Memory B cell (primary cell): ENCODE measurements at places on chromosomes 7 and 10.

GRCh38 chr7:143325240-143325639, 9.3 kb downstream of the CLCN1 start:
- no peak for DNase-seq

DNA sequence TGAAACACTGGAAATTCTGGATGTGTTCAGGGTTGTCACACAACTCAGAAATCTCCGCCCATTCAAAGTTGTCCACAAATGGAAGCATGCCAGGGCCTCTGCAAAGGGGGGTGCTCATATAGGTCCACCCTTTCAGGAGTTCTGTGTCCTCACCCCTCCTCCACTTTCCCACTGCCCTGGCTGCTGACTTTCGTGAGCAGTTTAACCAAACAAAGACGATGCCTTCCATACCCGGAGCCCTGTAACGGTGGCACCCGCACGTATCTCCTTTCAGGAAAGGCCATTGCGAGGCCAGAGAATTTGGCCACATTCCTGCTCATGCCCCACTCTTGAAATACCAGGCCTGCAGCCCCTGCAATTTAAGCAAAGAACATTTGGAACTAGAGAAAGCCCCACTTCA, 1.4 kb downstream of the CPXM2 start:
- DNase-seq = no peak

DNA sequence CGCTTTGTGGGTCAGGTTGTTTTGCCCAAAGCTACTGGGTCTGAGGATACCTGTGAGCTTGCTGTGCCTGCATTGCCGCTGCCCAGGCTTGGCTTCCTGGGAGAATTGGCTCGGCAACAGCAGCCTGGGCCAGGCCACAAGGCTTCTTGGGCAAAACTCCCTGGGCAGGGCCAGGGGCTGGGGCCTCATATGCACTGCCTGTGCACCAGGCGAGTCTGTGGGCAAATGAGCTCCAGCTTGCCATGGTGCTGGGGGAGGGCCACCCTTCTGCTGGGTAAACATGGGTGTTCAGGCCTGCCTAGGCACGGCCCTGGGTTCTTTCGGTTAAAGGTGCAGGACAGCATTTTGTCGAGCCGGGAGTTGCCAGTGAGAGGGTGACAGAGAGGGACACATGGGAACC, 19.4 kb downstream of the ZMIZ1 start:
- DNase-seq = no peak

- peak; percentile 22 for DNase-seq
Measured at GRCh38 chr10:60203993-60204618, 185.6 kb downstream of the ANK3 start.

GRCh38 chr7:134996097-134996550, 9.8 kb downstream of the AGBL3 start:
- DNase-seq = no peak

DNA sequence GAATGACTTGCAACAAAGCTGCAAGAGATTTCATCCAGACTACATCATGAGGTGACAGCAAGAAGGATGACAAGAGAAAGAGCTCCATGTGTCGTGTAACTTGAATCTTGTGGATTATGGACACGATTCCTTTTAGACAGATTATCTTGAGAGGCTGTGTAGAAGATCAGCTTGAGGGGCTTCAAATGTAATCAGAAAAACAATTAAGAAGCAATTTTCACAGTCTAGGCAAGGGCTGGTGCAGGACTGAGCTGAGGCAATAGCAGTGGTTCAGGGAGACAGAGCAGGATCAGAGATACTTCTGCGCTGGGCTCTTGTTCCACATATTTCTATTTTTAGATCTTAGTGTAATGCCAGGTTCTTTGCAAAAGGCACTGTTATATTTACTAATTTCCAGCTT, 253.0 kb upstream of the COBL start:
- DNase-seq = no peak

DNA sequence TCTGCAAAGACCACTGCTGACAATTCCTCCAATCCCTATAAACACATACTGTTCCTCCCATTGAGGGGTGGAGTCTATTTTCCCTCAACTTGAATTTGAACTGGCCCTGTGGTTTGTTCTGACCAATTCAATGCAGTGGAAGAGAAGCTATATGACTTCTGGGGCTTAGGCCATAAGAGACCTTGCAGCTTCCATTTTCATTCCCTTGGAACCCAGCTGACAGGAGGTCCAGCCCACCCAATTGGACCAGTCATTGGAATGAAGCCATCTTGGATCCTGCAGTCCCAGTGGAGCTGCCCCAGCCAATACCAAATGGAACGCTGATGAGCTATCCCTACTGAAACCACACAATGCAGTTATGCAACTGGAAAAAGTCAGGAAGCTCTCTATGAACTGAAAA, 8.9 kb upstream of the TMED4 start:
- no peak for DNase-seq

DNA sequence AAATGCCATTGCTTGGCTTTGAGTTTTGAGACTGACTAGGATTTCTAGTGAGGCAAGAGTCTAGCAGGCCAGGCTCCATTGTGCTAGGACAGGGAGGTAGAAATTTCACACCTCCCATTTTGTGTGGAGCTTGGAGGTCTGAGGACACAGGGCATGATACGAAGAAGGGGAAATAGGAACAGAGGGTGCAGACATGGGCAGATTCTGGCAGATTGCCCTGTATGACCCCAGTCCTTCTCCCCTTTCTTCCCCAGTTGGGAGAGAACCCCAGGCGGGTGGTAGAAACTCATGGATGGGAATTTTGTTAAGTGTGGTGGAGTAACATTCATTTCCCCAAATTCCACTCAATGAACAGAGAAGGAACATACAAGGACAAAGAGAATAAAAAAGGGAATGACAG, 54.4 kb downstream of the RAMP3 start:
- no peak for DNase-seq

GRCh38 chr7:46681865-46682503, 760.9 kb upstream of the IGFBP3 start:
- DNase-seq = no peak

DNA sequence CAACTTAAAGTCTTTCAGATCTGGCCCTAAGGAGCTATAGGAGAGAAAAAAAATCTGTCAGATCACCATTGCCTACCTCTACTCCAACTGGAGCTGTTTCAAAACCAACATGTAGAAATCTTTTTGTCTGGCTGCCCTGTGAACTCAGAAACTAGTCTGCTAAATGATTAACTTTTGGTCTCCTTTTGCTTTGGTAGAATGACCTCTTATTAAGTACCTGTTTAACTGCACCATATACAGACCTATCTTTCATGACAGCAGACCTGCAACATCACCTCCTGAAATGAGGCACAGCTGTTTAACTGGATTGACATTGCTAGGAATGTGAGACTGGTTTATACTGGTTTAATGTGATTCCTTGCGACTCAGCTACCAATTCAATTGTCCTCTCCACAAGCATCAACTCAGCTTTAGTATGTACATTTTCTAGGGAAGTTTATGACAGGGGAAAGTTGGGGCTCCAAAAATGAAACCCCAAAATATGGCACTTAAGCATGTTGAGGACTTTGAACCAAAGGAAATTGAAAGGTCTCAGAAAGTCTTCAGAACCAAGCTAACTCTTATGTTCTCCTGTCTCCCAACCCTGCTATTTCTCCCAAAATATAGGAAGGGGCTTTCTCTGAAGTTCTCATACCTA, 1.8 kb downstream of the CYP3A43 start:
- no peak for DNase-seq

- no peak for DNase-seq
Measured at GRCh38 chr10:112886463-112886862, 63.6 kb upstream of the TCF7L2 start.

DNA sequence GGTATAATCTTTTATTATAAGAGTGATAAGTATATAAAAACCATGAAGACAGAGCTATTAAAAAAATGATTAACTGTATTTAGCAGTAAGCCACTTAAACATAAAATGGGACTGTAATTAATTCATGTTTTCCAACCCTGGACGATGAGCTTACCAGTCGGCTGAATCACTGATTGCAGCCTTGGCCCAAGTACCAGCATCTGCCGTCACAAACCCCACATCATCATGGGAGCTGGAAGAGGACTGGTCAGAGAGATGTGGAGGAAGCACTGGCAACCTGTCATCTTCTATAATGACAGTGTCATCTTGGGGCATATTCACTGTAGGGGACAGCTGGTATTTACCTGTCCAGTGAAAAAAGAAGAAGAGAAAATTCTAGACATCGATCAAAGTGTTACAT, 473.6 kb downstream of the PARD3 start:
- no peak for DNase-seq

- DNase-seq = no peak
Measured at GRCh38 chr10:130737621-130738020, 573.9 kb downstream of the TCERG1L start.

- no peak for DNase-seq
Measured at GRCh38 chr7:144659211-144659610, 176.6 kb downstream of the TPK1 start.

DNA sequence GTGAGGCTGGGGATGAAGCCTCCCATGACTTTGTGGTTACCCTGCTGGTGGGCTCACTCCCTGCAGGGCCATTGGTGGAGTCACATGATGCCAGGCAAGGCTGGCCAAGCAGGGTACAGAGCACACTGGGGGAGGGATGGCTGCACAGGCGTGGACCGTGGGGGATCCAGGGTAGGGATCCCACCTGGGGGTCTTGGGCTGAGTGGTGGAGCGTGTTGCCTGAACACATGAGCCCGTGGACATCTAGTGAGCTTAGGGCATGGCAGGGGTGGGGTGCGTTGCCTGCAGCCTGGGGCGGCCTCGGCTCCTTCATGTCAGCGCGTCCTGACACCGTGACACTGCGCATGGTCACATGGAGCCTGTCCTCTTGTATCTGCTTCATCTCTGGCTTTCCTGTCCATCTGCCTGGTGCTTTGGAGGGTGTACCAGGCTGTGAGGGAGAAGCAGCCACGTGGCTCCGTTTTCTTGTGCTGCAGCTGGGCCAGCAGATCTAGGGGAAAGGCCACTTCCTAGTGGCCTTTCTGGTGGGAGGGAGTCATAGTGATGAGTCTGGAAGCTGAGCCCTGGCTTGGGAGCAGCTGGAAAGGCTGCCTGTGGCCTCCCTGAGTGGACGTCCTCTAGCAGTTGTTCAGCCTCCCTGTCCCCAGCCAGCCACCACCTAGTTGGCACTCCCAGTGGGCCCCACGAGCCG, 96.2 kb downstream of the LHPP start:
- no peak for DNase-seq

GRCh38 chr10:13816195-13816925, 229.6 kb downstream of the PRPF18 start:
- DNase-seq = no peak

DNA sequence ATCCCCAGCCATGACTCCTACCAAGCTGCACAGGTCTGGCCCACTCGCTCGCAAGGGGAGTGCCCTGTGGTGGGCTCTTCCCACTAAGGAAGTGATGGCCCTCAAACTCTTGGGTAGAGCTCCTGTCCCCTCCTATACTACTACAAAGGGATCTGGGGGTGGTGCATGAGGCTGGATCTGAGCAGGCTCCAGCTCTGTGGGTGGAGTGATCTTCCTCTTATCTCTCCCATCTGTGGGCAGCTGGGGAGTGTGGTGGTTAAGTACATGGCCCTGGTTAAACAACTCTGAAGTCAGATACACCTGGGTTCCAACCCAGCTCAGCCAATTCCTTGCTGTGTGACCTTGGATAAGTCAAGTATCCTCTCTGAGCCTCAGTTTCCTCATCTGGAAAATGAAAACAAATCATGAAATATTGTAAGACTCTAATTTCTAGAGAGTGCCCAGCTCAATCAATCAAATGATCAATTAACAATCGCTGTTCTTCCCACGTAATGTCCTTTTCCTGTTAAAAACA, 17.4 kb downstream of the DDIT4 start:
- no peak for DNase-seq
